T-helper 2 cell treated with Interferon-gamma antibody and Interleukin-4, amounts not matched to agents 5 μg/mL and 100 μg/mL, for 36 hours (primary cell): ENCODE measurements at places on chromosomes 7 and 10.
A peak's percentile ranks its signal among the peaks of the same experiment; 100 is the strongest.

- H3K27ac ChIP-seq, result no peak overlapping the region
- no peak for DNase-seq
- H3K27me3 ChIP-seq, result no peaks in the 10 kb centered on the region
- H3K4me1 ChIP-seq, result peaks cover 3% of the 10 kb centered on the region
- no peaks in the 10 kb centered on the region for H3K36me3 ChIP-seq
- H3K4me3 ChIP-seq, result no peak overlapping the region
Measured at GRCh38 chr10:34868589-34868988, 53.5 kb upstream of the PARD3 start.

DNA sequence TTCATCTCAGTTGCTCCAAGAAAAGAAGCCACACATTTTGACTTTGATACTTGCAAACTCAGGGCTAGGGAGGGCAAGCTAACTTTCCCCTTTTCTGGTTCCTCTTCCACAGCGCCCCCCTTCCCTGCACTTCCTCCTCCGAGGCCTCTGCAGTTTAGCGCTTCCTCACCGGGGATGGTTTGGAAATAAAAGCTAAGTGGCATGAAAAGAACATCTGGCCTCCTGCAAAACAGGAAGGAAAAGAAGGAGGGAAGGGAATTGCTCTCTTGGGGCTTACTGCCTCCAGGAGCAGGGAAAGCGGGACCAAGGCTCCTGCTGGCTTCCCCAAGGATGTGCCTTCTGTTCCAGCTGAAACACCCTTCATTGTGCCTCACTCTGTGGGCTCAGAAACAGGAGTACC, 42.3 kb downstream of the PRKCQ start:
- H3K4me3 ChIP-seq, result no peak overlapping the region
- peak overlapping the region; percentile 31 for H3K27ac ChIP-seq
- no peak for DNase-seq
- H3K36me3 ChIP-seq, result peaks cover 56% of the 10 kb centered on the region

DNA sequence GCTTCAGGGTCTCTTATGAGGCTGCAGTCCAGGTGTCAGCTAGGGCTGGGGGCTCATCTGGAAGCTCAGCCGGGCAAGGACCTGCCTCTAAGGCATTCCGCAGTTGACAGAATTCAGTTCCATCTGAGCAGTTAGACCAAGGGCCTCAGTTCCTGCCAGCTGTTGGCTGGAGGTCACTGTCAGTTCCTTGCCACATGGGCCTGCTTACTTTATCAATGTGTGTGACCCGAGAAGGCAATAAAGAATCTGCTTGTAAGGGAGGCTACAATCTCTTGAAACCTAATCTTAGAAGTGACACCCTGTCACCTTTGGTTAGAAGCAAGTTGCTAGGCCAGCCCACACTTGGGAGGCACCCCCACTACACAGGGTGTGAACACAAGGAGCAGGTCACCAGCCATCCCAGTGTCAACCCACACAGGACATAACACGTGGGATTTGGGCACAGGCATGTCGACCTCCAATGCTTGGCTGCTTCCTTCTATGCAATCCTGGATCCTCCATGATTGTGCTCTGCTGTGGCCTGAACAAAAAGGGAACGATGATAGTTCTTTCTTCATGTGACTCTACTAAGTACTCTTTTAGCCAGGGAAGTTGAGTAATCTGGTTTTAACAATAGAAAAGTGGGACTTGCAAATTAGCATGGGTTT, 41.8 kb downstream of the MTURN start:
- H3K4me1 ChIP-seq, result peaks cover 4% of the 10 kb centered on the region
- no peak overlapping the region for H3K4me3 ChIP-seq
- no peaks in the 10 kb centered on the region for H3K27me3 ChIP-seq
- no peak for DNase-seq
- H3K27ac ChIP-seq, result no peak overlapping the region
- no peaks in the 10 kb centered on the region for H3K36me3 ChIP-seq

GRCh38 chr7:72709909-72710308, 118.1 kb downstream of the TYW1B start:
- H3K4me1 ChIP-seq, result no peaks in the 10 kb centered on the region
- no peak overlapping the region for H3K4me3 ChIP-seq
- H3K36me3 ChIP-seq, result peaks cover 15% of the 10 kb centered on the region
- no peaks in the 10 kb centered on the region for H3K27me3 ChIP-seq
- H3K27ac ChIP-seq, result no peak overlapping the region

DNA sequence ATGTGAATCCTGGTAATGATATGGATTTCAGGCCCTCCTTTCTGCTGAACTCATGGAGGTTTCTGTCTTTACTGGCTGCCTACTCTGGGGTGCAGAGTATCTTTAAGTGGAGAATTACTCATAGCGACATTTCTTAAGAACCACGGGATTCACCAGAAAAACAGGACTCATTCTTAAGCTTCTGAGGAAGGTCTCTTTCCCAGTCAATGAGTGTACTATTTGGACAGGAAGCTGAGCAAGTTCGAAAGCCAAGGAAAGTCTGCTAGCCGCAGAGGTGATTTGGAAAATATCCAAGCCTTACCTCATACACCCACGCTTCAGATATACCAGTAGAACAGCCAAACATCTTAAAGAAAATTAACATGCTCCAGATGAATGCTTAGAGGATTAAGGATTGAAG, 377.6 kb upstream of the MYO3A start:
- DNase-seq, result no peak
- no peak overlapping the region for H3K27ac ChIP-seq
- H3K4me3 ChIP-seq, result no peak overlapping the region
- no peaks in the 10 kb centered on the region for H3K4me1 ChIP-seq
- no peaks in the 10 kb centered on the region for H3K27me3 ChIP-seq
- H3K36me3 ChIP-seq, result no peaks in the 10 kb centered on the region

DNA sequence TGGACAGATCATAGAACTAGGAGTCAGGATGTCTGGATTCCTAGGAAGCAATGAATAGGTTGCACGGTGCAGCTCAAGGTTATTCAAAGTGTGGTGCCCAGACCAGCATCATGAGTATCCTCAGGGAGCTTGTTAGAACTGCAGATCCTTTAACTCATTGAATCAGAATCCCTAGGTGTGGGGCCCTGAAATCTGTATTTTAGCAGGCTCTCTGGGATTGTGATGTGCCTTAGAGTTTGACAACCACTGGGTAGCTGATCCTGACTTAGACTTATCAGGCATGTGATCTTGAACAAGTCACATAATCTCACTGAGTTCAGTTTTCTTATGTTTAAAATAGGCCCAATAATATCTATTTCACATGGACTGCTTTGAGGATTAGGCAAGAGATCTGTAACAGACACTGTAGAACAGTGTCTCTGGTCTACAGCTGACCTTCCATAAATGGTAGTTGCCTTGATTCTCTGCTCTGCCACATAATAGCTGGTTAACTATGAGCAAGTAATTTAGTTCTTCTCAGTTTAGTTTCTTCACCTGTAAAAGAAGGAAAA, 46.4 kb upstream of the ATRNL1 start:
- no peak overlapping the region for H3K27ac ChIP-seq
- H3K4me1 ChIP-seq, result no peaks in the 10 kb centered on the region
- H3K4me3 ChIP-seq, result no peak overlapping the region
- no peaks in the 10 kb centered on the region for H3K36me3 ChIP-seq
- peaks cover 8% of the 10 kb centered on the region for H3K27me3 ChIP-seq

- no peak for DNase-seq
- H3K4me1 ChIP-seq, result no peaks in the 10 kb centered on the region
- H3K36me3 ChIP-seq, result no peaks in the 10 kb centered on the region
- H3K27me3 ChIP-seq, result no peaks in the 10 kb centered on the region
- no peak overlapping the region for H3K4me3 ChIP-seq
- no peak overlapping the region for H3K27ac ChIP-seq
Measured at GRCh38 chr10:71293446-71294084, 25.5 kb upstream of the SLC29A3 start.

DNA sequence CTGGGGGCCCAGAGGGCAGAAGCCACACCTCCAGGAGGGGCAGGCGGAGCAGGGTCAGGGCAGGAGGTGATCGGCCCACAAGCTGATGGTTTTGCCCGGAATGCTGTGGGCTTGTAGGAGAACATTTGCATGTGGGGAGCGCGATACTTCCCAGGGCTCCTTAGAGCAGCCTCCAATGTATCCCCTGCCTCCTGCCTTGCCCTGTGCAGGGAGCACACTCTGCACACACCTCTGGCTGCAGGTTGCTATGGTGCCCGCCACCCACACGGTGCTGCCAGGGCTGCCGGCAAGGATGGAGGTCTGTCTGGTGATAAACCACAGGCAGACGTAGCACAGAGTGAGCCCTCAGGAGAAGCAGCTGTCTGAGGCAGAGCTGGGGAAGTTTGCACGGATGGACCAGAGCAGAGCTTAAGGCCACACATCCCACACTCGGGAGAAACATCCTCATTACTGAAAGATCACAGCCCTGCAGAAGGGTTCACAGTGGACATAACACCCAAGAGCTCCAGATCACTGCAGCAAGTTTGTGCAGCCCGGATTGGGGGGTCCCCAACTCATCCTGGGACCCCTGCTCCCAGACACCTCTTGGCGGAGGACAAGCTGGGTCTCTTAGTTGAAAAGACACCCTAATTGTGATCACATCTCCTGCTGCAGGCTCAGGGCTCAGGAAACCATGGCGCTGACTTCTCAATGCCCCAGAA, 41.8 kb downstream of the VIPR2 start:
- no peak overlapping the region for H3K27ac ChIP-seq

GRCh38 chr10:1476455-1476803, 260.9 kb downstream of the ADARB2 start:
- H3K27ac ChIP-seq, result no peak overlapping the region
- no peaks in the 10 kb centered on the region for H3K36me3 ChIP-seq
- no peaks in the 10 kb centered on the region for H3K27me3 ChIP-seq
- H3K4me3 ChIP-seq, result no peak overlapping the region

- H3K27me3 ChIP-seq, result no peaks in the 10 kb centered on the region
- no peaks in the 10 kb centered on the region for H3K36me3 ChIP-seq
- no peak overlapping the region for H3K27ac ChIP-seq
- no peak for DNase-seq
Measured at GRCh38 chr7:71348821-71349681, 217.1 kb downstream of the GALNT17 start.

- no peaks in the 10 kb centered on the region for H3K36me3 ChIP-seq
- no peak for DNase-seq
- H3K27me3 ChIP-seq, result no peaks in the 10 kb centered on the region
- H3K27ac ChIP-seq, result no peak overlapping the region
- H3K4me1 ChIP-seq, result peaks cover 2% of the 10 kb centered on the region
Measured at GRCh38 chr7:92595281-92595680, 5.1 kb upstream of the FAM133B start.

DNA sequence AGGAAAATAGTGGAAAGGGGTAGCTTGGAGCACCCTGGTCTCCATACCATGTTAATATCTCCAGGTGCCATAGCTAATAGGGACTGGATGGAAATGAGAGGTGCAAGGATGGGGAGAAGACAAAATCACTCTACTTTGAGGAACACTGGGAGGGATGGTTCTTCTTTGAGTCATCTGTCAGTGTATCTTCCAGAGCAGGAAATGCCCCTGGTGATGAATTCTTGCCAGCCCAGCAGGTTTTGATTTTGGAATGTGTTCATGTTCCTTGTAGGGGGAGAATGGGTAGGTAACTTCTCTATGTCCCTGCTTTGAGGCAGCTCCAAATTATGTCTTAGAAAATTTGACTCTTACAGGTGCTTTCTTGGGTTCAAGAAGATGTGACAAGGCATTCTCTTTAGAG, 177.0 kb upstream of the GLI3 start:
- H3K36me3 ChIP-seq, result no peaks in the 10 kb centered on the region
- no peaks in the 10 kb centered on the region for H3K27me3 ChIP-seq
- no peak overlapping the region for H3K4me3 ChIP-seq
- no peak for DNase-seq

GRCh38 chr7:91876391-91877133, 3.9 kb downstream of the MTERF1 start:
- H3K36me3 ChIP-seq, result peaks cover 48% of the 10 kb centered on the region
- peaks cover 21% of the 10 kb centered on the region for H3K4me1 ChIP-seq
- H3K27ac ChIP-seq, result no peak overlapping the region
- no peak for DNase-seq
- no peaks in the 10 kb centered on the region for H3K27me3 ChIP-seq

DNA sequence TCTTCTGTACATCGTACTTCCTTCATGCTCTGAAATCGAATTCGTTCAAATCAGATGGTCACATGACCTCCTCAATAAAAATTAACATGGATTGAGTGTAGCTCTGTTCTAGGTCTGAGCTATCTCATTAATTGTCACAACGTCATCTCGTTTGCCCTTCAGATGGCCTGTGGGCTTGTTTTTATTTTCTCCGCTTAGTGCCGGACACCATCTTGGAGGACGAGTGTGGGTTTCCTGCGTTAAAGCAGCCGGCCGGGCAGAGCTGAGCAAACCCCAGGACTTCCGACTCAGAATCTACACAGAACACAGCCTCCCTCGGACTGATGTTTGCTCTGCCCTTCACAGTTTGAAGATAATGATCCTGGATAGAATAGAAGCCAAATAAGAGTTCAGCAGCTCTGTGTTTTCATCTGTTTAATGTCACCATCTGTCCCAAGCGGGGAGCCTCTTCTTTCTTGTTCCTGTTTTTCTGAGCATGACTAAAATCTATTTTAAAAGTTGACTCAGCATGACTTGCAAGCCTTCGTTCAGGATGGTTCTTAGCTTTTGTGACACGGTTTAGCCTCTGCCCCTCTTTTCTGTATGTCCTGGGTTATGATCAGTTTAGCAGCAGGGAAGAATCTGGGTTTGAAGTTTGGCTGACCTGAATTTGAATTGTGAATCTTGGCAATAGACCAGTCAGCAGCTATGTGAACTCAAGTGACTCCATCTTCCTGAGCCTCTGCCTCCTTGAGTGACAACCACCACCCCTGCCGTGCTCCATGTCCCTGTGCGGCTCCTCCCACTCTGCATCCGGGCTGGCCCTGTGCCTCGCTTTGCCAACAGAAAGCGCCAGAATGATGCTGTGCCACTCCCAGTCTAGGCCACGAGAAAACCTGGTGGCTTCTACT, 30.6 kb upstream of the GALNTL5 start:
- no peak for DNase-seq
- no peak overlapping the region for H3K4me3 ChIP-seq
- H3K27me3 ChIP-seq, result peaks cover under 1% of the 10 kb centered on the region
- no peaks in the 10 kb centered on the region for H3K36me3 ChIP-seq
- peaks cover 8% of the 10 kb centered on the region for H3K4me1 ChIP-seq

GRCh38 chr7:142904128-142904527, 18.6 kb upstream of the TRPV6 start:
- H3K36me3 ChIP-seq, result no peaks in the 10 kb centered on the region
- peaks cover 15% of the 10 kb centered on the region for H3K27me3 ChIP-seq
- no peak overlapping the region for H3K4me3 ChIP-seq
- H3K27ac ChIP-seq, result no peak overlapping the region

GRCh38 chr7:2820508-2820934, 23.6 kb downstream of the GNA12 start:
- H3K27me3 ChIP-seq, result no peaks in the 10 kb centered on the region
- no peak overlapping the region for H3K4me3 ChIP-seq

- H3K36me3 ChIP-seq, result no peaks in the 10 kb centered on the region
- no peak overlapping the region for H3K27ac ChIP-seq
- no peaks in the 10 kb centered on the region for H3K4me1 ChIP-seq
- H3K4me3 ChIP-seq, result no peak overlapping the region
- no peak for DNase-seq
- H3K27me3 ChIP-seq, result no peaks in the 10 kb centered on the region
Measured at GRCh38 chr10:127368101-127368500, 171.7 kb upstream of the INSYN2A start.

- DNase-seq, result no peak
- peaks cover 6% of the 10 kb centered on the region for H3K4me1 ChIP-seq
- peaks cover 47% of the 10 kb centered on the region for H3K36me3 ChIP-seq
Measured at GRCh38 chr10:74097776-74098175, 52.9 kb downstream of the AP3M1 start.
